ENCODE measurements at places on chromosomes 6 and 20.

DNA sequence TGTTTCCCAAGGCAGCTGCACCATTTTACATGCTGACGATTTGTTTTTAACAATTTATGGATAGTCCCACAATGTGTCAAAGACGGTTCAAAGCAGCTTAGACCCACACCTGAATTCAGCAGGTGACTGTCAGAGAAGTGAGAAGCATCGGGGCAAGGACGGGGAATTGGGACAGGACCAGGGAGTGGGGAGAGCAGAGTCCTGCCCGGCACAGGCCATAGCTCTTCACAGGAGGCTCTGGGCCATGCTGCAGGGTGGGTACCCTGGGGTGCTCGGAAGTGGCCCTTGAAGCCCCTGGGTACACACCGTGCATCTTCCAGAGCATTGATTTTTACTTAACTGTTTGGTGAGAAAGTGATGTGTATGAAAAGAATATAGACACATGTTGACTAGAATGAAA is 33.2 kb upstream of the PHACTR3 start:
- no peak for DNase-seq

DNA sequence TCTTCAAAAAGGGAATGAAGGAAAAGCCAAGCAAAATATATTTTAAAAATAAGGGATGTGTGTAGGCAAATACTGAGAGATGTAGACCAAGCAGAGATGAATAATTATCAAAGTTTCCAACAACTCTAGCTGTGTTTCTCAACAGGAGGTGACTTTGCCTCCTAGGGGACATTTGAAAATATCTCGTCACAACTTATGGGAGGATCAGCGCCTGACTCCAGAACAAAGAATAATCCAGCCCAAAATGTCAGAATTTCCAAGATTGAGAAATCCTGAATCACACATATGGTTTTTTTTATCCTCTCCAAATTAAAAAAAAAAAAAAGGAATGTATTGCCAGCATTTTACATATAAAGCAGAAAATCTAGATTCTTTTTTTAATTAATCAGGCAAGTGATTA is 241.2 kb upstream of the ZFP64 start:
- DNase-seq = no peak

GRCh38 chr6:96816301-96816817 is 20.9 kb downstream of the GPR63 start:
- no peak for DNase-seq

DNA sequence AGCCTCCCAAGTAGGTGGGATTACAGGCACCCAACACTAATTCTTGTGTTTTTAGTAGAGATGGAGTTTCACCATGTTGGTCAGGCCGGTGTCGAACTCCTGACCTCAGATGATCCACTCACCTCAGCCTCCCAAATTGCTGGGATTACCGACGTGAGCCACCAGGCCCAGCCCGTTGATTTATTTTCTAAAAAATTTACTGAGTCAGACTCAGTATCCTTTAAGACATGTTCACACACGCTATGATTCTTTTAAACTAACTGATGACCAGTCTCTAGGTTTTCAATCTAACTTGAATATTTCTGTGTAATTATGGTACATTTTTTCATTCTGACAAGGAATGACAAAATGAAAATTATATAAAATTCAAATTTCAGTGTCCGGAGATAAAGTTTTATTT is 114.5 kb downstream of the MMUT start:
- DNase-seq = no peak

- DNase-seq = no peak
Measured at GRCh38 chr6:168741942-168742782, 301.2 kb downstream of the SMOC2 start.

DNA sequence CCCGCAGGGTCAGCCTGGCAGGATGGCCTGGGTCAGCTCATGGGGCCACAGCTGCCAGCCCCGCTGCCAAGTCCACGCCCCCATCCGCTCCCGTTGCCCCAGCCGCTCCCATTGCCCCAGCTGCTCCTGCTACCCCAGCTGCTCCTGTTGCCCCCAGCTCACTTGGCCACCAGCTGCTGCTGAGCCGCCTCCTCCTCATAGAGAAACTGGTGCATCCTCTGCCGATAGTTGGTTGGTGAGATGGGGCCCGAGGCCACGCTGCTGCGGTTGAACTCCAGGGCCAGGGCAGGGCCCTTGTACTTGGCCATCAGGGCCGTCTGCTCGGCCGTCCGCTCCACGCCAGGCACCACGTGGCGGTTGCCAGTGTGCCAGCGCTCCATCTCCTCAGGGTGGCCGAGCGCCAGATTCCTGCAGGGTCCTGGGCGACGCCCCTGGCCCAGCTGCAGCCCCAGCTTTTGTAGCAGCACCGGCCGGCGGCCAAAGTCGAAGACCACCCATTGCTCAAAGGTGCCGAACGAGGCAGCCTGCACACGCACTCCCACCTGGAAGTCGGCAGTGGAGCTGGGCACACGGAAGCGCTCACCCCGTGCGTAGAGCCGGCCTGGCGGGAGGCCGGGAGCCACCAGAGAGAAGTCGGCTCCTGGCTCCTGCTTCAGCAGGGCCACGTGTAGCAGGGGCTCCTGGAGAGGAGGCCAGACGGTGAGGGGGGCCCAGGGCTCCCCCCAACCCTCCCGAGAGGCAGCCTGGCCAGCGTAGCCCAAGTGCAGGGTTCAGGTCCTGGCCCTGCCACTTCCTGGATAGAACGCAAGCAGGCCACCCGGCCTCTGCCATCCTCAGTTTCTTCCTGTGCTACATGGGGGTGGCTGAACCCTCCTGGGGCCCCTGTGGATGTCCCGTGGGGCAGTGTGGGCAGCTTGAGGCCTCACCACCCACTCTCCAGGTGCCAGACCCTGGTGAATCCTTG is 4.8 kb downstream of the HELZ2 start:
- DNase-seq = no peak

GRCh38 chr6:97465877-97466561 is 183.0 kb upstream of the MMS22L start:
- no peak for DNase-seq

- no peak for DNase-seq
Measured at GRCh38 chr20:41560970-41561369, 57.2 kb downstream of the CHD6 start.

GRCh38 chr6:5159162-5159561 is 74.0 kb downstream of the PPP1R3G start:
- no peak for DNase-seq

DNA sequence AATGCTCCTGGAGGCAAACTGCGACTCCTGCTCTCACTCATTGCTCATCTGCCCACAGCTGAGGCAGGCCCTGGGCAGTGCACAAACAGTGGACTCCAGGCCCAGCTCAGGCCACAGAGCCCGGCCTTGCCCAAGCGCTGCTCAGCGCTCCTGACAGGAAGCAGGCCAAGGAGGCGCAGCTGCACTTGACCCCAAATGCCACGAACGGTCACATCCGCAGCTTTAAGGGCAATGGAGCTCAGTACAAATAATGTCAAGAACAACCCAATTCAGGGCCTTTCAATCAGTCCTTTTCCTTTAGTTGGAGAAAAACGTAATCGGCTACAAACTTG is 33.8 kb downstream of the RRBP1 start:
- DNase-seq = no peak

GRCh38 chr6:32249262-32249661 is 25.4 kb upstream of the NOTCH4 start:
- DNase-seq = no peak

- no peak for DNase-seq
Measured at GRCh38 chr20:60085551-60086132, 127.4 kb downstream of the CDH26 start.

GRCh38 chr20:36758276-36758675 is 12.4 kb upstream of the NDRG3 start:
- DNase-seq = no peak

DNA sequence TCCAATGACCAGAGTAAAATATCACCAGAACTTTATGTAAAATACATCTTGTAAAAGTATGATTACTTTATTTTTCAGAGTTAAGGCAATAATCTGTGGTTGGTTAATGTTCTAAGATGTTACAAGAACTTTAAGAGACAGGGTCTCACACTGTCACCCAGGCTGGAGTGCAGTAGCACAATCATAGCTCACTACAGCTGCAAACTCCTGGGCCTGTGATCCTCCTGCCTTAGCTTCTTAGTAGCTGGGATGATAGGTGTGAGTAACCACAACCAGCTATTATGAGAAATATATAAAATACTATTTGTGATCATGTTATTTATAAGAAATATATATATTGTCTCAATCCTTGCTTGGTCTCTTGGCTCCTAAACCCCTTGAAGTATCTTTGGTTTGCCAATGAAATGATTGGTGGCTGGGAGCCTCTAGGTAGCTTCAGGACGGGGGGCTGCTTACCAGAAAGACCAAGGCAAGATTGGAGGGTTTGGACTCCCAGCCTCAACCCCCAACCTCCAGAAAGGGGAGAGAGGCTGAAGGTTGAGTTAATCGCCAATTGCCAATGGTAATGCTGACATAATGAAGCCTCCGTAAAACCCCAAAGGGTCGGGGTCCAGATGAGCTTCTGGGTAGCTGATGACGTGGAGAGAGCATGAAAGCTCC is 15.4 kb downstream of the SOD2 start:
- DNase-seq = no peak

- DNase-seq = no peak
Measured at GRCh38 chr6:122839906-122840305, 50.8 kb downstream of the SMPDL3A start.

DNA sequence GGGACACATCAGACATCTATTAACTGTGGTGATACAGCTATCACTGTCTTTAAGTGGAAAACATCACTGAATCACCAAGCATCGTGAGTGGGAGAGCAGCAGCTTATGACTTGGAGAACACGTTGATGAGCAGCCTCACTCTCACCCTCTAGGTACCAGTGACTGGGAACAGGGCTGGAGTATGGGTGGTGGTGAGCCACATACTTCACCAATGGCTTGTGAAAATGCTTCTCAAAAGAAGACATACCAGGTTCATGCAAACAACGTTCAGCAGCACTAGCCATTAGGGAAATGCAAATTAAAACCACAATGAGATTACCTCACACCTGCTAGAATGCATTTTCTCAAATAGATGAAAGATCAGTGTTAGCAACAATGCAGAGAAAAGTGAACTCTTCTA is 25.3 kb downstream of the SNX5 start:
- no peak for DNase-seq

- no peak for DNase-seq
Measured at GRCh38 chr6:44003345-44004061, 123.7 kb downstream of the MRPL14 start.

GRCh38 chr6:47093169-47093568 is 51.0 kb upstream of the ADGRF1 start:
- no peak for DNase-seq

GRCh38 chr6:129490521-129491255 is 219.3 kb downstream of the ARHGAP18 start:
- DNase-seq = peak; percentile 12

DNA sequence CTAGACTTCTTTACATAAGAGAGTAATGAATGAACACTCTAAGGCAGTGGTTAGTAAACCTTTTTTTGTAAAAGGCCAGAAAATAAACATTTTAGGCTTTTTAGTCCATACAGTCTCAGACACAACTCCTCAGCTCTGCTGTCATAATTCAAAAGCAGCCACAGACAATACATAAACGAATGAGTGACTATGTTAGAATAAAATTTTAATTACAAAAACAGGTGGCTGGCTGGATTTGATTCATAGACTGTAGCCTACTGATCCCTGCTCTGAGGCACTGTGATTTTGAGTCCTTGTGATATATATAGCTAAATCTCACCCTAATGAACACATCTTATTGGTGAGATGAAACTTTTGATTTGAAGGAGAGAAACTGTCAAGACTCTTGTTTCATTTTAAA is 155.1 kb downstream of the AIG1 start:
- DNase-seq = no peak

GRCh38 chr6:158431036-158431435 is 118.8 kb downstream of the TULP4 start:
- DNase-seq = no peak

GRCh38 chr6:18243302-18243893 is 20.9 kb downstream of the DEK start:
- DNase-seq = no peak

GRCh38 chr6:30219244-30219643 is 6.0 kb upstream of the TRIM26 start:
- DNase-seq = no peak

DNA sequence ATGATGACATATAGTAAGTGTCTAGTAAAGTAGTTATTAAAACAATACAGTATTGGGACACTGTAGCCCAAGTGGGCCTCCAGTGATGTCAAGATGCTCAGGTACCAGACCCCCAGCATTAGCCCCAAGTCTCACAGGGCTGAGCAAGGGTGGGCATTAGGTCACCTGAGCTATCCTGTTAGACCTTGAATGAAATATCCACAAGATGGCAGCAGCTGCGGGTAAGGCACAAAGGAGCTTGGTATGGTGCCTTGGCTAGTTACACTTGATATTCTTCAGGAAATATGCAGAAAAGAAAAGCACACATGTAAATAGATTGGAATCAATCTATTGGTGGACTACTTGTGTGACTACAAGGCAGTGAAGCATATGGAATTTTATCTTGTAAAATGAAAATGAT is 701.8 kb upstream of the ADGRB3 start:
- DNase-seq = no peak

- DNase-seq = no peak
Measured at GRCh38 chr20:18853946-18854646, 40.5 kb downstream of the SCP2D1 start.

DNA sequence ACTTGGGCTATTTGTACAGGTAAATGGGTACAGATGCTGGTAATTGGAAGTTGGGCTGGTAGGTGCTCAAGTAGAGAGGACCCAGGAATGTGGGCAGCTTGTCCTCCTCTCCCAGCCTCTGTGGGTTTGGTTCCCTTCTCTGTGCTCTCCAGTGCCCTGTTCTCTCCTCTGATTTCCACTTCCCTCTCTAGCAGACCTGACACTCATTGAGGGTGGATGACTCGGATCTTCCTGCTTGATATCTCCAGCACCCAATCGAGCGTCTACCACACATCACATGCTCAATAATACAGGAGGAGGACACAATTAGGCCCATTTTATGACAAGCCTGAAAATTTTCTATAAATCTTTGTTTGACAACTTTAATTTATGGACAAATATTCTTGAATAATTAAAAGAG is 23.7 kb downstream of the CST1 start:
- DNase-seq = no peak

- no peak for DNase-seq
Measured at GRCh38 chr6:37981626-37982025, 162.1 kb downstream of the ZFAND3 start.

DNA sequence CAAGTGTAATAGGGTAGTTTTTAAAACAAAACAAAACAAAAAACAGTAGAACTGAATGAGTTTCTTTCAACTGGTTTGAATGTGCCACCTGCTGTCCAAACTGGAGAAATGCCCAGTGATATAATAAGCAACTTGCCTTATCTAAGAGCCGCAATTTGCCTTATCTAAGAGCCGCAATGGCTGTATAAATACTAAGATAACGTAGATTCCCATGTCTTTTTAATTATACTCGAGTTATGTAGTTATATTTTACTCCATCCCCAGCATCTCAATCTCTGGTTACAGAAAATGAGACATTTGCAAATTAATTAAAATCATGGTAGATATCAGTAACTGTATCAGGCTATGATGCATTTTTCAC is 67.2 kb downstream of the RPP40 start:
- no peak for DNase-seq

DNA sequence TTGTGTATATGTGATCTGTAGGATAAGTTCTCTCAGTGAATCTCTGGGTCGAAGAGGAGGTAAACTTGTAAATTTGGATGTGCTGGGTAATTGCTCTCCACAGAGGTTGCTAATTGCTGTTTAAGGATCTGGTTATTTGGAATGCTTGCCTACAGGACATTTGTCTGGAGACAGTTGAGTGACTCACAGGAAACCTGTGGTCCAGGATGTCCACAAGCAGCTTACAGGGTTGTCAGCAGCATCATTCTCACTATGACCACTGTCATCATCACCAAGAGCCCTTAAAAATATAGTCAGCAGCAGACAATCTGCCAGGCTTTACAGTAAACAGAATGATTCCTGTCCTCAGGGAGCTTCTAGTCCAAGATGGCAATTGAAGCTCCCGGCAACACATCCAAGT is 31.2 kb upstream of the KCNK5 start:
- no peak for DNase-seq
